ENCODE measurements at places on chromosomes 1 and 21.

DNA sequence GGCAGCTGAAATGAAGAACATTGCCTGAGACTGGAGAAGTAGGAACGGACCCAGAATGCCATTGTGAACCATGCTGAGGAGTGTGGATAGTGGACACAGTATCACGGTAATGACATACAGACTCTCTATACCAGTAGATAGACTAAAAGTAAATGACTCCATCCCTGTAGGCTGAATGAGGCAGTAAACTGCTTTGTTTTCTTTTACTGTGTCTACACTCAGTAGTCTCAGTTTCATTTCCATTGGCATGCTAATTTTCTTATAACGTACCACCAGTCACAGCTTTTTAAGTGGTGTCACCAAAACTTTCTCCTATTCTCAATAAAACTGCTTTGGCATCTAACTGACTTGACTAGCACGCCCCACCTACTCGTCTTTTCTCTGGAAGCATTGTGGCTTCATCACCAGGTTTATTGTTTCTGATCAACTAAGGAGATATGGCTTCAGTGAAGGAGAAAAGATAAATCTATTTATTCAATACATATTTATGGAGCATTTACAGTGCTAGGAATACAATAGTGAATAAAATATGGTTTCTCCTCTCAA lies 8.4 kb upstream of the ZNF697 start:
- no peak for DNase-seq

- DNase-seq: no peak
Measured at GRCh38 chr1:43368646-43369020, 822 bp upstream of the ELOVL1 start.

- peak; percentile 62 for DNase-seq
Measured at GRCh38 chr1:98677288-98677687, 15.8 kb downstream of the SNX7 start.

GRCh38 chr1:224929335-224930237 lies at the start of gene DNAH14:
TSS of gene DNAH14 (plus strand) at chr1:224929675. CDS start at chr1:224952703, 23,028 bp downstream.
- DNase-seq: peak; percentile 77

DNA sequence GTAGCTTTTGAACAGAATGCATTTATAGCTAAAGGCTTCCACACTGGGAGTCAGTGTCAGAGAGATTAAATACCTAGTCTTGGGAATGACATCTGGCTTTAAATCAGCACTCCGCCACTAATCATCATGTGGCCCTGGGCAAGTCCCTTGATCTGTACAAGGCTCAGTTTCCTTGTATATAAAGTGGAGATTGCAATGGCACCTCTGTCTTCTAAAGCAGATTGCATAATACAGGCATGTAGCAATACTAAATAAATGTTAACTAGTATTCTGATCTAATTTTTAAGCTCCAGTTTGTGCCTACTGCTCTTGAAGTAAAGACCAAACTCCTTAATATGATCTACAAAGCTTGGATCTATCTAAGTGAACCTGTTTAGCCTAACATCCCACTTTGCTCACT lies 249.4 kb downstream of the PLPP3 start:
- no peak for DNase-seq

DNA sequence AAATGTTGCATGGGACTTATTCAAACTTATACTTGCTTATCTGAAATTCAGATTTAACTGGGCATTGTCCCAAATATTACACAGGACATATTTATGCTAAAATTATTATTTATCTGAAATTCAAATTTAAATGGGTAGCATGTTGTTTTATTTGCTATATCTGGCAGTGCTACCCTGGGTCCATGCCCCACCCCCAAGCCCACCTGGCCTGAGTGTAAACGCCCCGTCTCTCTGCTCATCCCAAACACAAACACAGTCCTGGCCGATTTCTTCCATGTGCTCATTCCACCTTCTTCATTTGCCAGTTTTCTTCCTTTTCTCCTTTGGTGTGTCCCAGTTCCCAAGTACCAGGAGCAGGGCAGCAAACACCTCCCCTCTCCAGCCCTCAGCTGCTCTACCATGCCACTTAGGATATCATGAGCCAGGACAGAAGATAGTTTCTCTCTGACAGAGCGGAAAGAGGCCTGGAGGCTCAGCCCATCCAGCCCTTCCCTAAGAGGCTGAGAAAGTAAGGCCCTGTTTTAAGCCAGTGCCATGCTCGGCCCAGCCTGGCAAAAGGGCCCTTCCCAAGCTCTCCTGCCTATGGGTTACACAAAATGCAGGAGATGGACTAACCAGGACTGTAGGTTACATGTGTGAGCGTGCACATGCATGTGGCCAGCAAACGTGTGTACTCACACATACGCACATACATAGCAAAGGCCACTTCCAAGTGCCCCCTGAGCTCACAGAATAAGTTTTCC lies 69.5 kb downstream of the UBE2T start:
- DNase-seq: no peak

DNA sequence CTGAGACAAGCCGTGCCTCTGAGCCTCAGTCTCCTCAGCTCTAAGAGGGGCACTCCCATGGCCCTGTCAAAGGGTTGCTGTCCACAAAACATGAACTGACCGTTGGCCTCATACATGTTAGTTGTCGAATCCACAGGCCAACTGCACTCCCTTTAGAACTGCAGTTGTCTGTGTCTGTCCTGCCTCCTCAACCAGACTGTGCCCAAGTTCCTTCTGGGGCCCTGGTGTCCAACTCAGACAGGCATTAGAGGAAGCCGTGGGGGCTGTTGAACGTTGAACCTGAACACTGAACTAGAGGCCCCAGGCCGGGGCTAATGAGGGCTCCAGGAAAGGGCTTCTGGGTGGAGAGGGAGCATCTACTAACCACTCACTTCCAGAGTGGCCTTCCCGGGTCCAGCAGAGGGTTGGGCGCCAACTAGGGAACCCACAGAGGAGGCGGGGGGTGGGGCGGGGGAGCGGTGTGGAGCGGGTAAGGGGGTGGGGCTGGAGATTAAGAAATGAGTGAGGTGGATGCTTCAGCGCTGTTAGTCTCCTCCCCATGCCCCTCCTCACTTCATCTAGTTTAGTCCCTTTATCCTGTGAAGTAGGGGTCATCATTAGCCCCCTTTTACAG lies at the start of gene RAB42:
TSS of gene RAB42 (plus strand) at position 558 of the 613 bp plus-strand sequence. CDS start 247 bp downstream, outside the sequence.
- DNase-seq: no peak

Data from SHP77 (cell line).